ENCODE measurements at places on chromosomes 4 and X. TPM values are rescaled to one million over a fixed set of nuclear protein-coding genes. Genes with fewer than 3 reads are reported as not detected.

- peak; percentile 71 for DNase-seq
Measured at GRCh38 chr4:128601991-128602695, 207.4 kb upstream of the JADE1 start.

DNA sequence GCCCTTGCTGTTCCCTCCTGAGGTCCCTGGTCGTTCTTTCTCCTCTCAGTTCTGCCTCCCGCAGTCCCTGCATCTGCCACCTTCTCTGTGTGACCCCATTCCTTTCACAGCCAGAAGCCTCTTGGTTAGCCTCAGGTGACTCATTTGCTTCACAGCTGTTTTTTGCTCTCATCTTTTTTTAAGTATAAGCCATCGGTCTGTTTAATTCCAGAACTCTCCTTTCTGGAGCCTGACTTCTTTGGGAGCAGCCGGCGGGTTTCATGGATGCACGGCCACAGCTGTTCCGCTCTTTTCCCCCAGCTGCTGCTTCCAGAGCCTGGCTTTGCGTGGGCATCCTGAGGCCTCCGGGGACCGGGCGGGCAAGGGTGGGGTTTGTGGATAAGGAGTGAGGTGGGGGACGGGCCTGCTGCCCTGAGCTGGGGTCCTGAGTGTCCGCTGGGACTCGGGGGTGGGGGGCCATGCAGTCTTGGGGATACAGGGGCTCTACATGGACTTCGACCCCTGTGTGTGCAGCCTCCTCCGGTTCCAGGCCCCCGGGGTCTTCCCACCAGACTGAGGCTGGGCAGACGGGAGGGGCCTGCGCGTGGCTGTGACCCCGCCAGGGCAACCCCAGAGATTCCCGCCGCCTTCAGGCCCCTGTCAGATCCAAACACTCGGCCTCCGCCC lies 46.7 kb downstream of the PCGF3 start:
- no peak for DNase-seq

GRCh38 chr4:127509155-127509554 lies 123.6 kb upstream of the INTU start:
- no peak for DNase-seq

DNA sequence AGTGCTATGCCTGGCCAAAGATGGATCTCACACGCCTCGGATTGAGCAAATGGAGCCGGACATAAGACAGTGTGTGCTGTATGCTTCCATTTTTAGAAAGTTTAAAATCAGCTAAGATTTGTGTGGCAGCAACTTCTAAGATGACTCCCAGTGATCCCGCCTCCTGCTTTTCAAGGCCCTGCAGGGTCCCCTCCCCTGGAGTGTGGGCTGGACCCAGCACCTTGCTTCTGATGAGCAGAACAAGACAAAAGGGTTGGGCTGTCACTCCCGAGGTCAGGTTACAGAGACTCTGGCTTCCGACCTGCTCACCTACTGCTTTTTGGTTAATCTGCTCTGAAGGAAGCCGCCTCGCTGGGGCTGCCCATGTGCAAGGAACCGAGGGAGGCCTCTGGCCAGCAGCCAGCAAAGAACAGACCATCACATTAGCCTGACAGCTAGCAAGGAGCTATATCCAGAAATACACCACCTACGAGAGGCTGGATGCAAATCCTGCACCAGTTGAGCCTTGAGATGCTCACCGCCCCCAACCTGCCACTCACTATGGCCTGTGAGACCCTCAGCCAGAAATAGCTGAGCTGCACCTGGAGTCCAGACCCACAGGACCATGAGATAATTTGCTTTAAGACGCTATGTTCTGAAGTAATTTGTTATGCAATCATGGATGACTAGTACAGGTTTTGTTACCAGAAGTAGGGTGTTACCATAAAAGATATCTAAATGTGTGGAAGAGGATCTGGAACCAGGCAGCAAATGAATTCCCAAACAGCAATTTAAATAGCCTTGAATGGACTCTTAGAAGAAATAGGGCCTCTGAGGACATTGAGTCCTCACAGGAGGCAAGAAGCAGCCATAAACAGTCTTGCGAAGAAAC lies 47.6 kb downstream of the CRMP1 start:
- no peak for DNase-seq

DNA sequence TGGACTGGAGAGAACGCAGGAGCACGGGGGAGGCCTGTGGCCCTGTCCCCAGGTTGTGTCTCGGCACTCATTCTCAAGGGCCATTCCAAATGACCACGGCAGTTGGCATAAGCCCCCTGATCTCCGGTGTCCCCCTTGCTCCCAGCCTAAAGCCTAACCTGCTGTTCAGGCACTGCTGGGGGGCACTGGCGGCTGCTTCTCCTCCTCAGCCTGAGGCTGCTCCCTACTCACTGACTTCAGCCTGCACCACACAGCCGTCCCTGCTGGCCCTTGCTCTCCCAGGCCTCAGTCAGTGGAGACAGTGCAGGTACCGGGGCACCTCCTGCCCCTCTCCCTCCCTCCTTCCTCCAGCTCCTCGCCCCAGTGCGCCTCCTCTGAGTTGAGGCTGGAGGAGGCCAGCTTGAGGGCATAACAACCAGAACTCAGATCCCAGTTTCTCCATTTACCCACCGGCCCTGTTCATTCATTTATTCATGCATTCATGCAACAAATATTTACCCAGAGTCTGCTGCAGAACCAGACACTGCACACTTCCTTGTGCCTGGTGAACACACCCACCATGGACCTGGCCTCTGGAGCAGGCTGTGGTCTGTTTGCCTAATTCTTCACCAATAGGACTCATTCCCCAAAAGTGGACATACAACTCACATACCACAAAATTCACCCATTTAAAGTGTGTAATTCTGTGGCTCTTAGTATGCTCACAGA lies 65.0 kb downstream of the CPZ start:
- no peak for DNase-seq

GRCh38 chrX:11908371-11908770 lies 150.3 kb downstream of the MSL3 start:
- no peak for DNase-seq

The F8A3 gene
- 5.6 TPM for total RNA-seq

The PCYT1B gene
- not detected for total RNA-seq

GRCh38 chr4:87209696-87210095 lies 10.7 kb downstream of the KLHL8 start:
- DNase-seq, result no peak

- DNase-seq, result no peak
Measured at GRCh38 chr4:137129845-137130244, 402.4 kb downstream of the PCDH18 start.

The KDR gene
- total RNA-seq, result not detected

GRCh38 chrX:13761606-13762414 lies 27.3 kb downstream of the OFD1 start:
- no peak for DNase-seq

GRCh38 chr4:119946359-119946758 lies 120.3 kb downstream of the MAD2L1 start:
- no peak for DNase-seq
